Left ventricle myocardium superior (tissue), 1 donor: ENCODE measurements at places on chromosomes 11 and 22. TPM values are rescaled to one million over a fixed set of nuclear protein-coding genes. Genes with fewer than 3 reads are reported as not detected.

DNA sequence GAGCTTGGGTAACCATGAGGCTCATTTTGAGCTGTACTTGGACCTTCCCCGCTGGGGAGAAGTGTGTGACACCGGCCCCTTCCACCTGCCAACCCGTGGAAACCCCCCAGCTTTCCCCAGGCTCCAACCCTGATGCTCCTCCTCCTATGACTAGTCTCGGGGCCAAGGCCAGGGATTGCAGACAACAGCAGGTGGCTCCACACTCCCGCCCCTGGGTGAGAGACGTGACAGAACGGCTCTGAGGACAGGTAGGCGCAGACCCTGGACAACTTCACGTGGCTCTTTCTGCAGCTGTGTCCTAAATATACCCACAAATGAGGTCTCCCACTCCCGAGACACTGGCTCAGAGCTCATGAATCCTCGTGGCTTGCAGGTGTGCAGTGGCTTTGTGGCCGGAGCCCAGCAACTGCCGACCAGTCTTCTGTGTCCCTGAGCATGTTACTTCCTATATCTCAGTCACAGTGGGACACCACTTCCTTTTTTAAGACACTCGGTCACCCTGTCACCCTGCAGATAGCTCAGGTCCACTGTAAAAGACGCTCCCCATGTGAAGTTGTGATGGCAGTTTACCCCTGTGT is 55.2 kb downstream of the NECTIN1 start:
- DNase-seq, result no peak

GRCh38 chr11:19436932-19437331 is 196.2 kb upstream of the E2F8 start:
- DNase-seq, result no peak

DNA sequence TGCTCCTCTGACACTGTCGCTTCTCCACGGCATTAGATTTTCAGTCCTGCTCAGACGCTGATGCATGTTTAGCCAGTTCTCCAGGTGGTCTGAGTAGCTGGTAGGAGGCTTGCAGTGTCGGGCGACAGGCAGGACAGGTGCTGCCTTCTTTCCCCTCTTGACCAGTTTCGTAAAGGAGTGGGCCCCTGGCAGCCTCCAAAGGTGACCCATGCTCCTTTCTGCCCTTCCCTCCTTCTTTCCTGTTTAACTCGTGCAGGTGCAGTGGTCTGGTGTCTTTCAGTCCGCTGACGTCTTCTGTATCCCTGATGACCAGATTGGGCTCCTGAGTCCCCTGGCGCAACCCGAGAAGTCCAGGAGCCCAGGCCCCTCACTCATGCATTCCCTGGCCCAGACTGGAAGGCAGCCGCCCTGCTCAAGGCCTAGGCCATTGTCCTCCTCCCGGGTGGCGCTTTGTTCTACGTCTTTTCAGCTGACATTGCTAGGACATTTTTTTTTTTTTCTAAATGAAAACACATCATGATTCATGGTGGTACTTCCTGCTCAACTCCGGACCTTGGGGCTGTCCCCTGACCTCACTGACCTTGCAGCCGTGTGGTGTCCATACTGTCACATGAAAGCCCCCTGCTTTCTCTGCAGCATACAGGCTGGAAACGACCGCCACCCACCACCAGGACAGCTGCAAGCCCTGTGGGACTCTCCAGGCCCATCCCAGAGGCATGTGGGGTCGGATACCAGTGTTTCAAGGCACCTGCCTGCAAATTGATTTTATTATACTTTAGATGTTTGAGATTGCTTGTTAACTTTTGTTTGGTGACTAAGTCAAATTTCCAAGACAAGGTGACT is 25.5 kb upstream of the TXNRD2 start:
- no peak for DNase-seq

DNA sequence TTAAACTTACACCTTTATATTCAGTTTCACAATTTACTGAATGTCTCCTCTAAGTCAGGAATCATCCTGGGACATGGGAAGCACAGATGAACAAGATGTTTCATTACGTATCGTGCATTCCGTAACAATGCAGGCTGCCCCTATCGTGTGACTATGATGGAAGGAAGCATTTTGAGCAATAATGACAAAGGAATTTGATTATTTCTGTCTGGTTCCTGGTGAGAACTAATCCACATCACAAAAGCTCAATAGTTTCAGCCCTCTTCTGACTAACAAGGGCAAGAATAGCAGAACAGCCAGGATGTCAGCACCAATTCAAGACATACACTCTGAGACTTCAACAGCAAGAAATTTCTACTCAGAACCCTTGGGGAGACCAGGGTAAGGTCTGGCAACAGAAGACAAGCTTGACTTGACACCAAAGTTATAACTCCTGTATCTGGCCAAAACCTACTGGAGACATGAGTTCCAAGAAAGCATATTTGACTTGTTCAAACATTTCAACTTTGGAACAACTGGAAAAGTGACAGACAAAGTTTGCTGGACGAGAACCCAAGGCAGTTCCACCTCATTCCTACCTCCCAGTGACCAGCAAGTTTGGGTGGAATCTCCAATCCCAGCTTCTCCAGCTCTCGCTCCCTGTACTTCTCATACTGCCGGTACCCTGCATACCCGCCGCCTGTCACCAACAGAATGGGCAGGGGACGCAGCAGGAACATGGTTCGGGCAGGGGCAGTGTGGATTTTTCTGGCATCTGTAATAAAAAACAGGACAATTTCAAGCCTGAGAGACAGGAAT is 14.3 kb downstream of the PISD start:
- DNase-seq, result no peak

- DNase-seq, result no peak
Measured at GRCh38 chr11:86553265-86553664, 119.2 kb downstream of the ME3 start.

DNA sequence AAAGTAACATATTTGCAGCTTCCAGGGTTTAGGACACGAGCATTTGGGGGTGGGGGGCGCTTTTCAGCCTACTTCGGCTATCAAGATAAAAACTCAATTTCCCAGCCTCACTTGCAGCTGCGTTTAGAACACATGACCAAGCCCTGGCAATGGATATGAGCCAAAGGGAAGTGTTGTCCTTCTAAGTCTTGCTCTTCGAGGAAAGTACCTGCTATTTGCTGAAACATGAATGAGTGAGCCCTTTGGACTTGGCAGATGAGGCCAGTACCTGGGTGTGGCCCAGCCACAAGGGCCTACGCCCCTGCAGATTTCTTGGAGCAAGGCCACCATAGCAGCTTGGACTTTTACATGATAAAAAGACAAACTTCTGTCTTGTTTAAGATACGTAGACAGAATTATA is 60.2 kb upstream of the SORL1 start:
- DNase-seq, result no peak

Gene ESRRA
- 256 TPM for total RNA-seq

Gene CCS
- 26.8 TPM for total RNA-seq
